ENCODE measurements at places on chromosomes 16 and 17. TPM values are rescaled to one million over a fixed set of nuclear protein-coding genes. Genes with fewer than 3 reads are reported as not detected.

GRCh38 chr16:54508351-54508750, 221.8 kb upstream of the IRX3 start:
- DNase-seq = no peak

GRCh38 chr16:66933776-66934137, 445 bp downstream of the CIAO2B start:
- peak; percentile 76 for DNase-seq

GRCh38 chr17:76528156-76528527, 9.4 kb downstream of the CYGB start:
- no peak for DNase-seq

DNA sequence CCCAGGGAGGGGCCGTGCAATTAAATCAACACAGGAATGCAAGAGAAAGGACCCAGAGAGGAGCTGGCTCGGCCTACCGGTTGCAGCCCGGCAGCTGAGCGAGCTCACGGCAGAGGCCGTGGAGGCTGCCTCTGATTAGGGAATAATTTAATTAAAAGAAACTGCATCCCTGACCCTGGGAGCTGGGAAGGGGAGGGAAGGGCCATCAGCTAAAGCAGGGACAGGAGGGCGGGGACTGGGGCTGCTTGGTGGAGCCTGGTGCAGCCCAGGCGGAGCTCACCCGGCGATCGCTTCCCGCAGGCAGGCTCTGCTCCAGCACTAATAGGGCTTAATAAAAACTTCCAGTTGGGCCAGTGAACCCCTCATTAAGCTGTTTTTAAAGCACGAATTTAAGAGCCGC, 43.4 kb downstream of the LMF1 start:
- no peak for DNase-seq

- DNase-seq = no peak
These were observed 226.0 kb downstream of the SNX29 start for GRCh38 chr16:12202486-12202885.

DNA sequence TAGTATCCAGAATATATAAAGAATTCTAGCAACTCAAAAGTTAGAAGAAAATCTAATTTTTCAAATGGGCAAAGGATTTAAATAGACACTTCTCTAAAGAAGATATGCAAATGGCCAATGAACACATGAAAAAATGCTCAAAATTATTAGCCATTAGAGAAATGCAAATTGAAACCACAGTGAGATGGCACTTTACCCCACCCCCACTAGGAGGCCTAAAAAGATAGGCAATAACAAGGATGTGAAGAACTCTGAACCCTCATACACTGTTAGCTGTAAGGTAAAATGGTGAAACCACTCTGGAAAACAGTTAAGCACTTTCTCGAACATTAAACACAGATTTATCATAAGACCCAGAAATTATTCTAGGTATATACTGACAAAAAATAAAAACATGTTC, 71.4 kb upstream of the IRX6 start:
- DNase-seq = no peak

DNA sequence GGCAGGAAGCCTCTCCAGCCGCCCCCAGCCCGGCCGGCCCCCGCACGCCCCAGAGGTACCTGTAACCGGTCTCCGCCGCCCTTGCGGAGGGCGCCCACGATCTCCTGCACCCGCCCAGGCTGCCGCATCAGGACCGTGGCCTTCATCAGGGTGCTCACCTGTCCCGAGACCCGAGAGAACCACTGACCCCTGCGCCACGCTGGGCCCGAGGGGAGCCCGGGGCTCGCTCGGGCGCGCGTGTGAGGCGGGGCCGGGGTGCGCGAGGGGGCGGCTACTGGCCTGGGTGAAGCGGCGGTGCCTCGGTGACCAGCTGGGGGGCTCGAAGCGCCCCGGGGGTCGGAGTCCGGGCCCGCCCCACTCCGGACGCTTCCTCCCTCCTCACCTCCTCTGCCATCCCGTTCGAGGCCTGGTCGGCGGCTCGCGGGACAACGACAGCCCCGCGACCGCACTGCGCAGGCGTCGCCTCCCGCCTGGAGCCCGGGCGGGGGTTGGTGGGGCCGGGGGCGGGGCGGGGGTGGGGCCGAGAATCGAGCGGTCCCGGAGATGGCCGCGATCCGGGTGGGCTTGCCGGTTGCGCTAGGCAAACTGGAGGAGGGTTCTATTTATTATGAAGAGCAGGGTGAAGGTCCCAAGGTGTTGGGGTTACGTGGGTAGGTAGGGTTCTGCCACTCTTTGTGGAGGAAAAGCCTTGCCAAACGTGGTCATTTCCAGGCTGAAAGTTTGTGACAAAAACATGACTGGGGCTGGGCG, at the start of gene NT5C3B:
Gene NT5C3B (minus strand): TSS at position 433 of the 750 bp plus-strand sequence. CDS start 39 bp downstream, at position 394.
- DNase-seq = peak; percentile 59

DNA sequence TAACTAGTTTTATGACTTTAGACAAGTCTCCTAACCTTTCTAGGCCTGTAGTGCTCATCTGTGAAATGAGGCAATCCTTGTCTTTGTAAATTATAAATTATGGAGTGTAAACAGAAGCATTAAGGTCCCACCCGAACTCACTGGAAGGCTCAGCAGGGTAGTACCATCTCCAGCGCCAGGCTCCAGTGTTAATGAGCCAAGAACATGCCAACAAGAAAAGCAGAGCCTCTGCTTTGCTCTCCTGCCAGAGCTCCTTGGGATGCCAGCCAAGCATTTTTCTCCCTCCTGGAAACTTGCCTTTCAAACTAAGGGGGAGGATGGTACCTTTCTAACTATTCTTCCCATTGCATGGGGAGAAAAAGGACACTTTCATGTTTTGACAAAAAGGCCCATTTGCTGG, 14.9 kb downstream of the LIMD2 start:
- no peak for DNase-seq

DNA sequence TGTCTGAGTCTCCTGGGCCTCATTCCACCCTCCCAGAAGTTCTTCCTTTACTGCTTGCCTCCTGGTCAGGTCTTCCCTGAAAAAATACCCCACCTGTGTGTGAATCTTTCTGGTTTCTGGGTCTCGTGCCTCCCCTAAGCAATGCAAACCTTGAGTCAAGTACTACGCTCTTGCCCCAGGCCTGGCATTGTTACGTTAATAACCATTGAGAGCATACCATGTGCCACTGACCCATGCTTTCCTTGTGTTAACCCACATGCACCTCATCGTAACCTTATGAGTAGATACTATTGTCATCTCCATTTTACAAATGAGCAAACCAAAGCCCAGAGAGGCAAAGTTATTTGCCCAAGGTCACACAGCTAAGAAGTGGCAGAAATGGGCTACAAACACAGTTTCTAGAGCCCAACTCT, 25.4 kb upstream of the TOB1 start:
- DNase-seq = no peak

DNA sequence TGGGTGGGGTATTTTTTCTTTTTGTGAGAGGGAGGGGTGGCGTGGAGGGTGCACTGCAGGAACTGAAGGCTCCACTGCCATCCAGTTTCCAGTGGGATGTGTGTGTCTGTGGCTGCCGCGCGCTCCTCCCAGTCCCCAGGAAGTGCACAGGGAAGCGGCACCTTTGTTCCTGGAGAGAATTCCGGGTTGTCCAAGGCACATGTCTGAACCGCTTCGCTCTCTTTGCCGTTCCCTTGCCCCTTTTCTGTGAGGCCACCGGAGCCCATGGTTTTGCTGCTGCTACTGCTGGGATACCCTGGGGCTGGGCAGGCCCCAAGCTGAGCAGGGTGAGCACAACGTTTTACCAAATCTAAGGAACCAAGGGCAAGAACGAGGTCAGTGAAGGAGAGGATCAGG, 19.5 kb downstream of the ACSF3 start:
- no peak for DNase-seq

- no peak for DNase-seq
These were observed 7.8 kb upstream of the AHSP start for GRCh38 chr16:31519759-31520431.

- no peak for DNase-seq
These were observed 95.9 kb upstream of the TBX2 start for GRCh38 chr17:61303817-61304096.

The ZACN gene
- total RNA-seq = 4.9 TPM

The IGF2BP1 gene
- total RNA-seq = 0.22 TPM

The HBQ1 gene
- not detected for total RNA-seq
